ENCODE measurements at places on chromosomes 12 and 14.

DNA sequence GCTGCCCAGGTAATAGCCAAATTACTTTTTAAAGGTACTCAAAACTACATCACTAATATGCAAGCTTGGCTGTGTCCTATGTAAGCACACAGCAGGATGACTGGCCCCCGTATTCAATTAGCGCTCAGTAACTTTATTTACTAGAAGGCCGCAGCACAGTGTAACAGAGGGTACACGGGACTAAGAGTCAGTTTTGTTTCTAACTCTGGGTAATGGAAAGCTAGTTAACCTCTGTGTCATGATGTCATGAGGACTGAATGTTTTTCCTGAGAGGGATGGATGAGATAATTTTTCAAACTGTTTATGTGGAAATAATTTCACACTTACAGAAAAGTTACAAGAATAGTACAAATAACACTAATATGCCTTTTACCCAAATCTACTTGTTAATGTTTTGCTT, 27.1 kb downstream of the GALNT4 start:
- no peak for DNase-seq

DNA sequence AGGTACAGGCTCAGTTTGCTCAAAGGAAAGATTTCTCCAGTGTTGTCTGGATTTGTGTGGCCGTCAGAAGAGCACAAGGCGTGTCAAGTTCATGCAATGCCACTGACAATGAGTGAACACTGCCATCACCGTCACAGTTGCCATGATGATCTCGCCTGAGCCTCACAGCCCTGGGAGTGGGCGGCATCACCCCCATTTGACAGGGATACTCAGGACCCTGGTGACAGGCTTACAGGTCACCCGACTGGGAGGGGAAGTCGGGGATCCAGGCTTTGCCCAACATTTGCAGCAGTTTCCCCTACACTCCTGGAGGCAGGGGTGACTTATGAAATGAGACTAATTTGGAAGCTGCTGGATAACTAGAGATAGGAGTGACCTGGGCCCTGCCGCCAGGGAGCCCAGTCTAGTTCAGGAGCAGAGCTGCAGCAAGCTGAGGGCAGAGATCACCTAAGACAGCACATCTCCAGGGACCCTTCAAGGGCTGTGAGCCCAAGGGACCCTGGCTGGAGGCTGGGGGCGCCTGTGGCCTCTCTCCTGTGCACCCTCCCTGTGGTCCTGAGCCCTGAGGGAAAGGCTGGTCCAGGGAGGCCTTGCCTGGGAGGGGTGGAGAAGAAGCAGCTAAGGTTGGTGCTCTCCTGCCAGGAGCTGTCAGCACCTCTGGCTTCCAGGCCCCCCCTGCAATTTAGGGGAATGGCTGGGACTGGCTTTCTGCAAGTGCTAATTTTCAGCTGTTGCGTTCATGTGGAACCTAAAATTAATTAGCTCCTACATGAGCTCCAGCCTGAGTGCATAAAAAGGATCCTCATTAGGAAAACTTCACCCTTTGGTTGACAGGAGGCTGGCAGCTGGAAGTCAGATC, 32.4 kb upstream of the BEGAIN start:
- no peak for DNase-seq

DNA sequence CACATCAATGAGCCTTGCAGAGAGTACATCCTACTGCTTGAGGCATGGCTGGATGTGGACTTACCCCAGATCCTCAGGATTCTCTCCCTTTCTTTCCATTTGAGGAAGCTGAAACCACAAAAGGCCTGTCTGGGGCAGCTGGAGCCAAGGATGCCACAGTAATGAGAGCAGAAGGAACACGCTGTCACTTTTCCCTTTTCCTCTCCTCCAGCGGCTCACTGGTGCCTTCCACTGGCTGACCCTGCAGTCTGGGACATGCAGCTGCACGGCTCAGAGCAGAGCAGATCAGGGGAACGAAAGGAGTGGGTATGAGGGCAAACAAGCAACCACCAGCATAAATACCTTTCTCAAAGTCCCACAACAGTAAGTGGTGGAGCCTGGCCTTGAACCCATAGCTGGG, 78.2 kb downstream of the GAS2L3 start:
- no peak for DNase-seq

- no peak for DNase-seq
These were observed 6.6 kb downstream of the CHST11 start for GRCh38 chr12:104463368-104463767.

DNA sequence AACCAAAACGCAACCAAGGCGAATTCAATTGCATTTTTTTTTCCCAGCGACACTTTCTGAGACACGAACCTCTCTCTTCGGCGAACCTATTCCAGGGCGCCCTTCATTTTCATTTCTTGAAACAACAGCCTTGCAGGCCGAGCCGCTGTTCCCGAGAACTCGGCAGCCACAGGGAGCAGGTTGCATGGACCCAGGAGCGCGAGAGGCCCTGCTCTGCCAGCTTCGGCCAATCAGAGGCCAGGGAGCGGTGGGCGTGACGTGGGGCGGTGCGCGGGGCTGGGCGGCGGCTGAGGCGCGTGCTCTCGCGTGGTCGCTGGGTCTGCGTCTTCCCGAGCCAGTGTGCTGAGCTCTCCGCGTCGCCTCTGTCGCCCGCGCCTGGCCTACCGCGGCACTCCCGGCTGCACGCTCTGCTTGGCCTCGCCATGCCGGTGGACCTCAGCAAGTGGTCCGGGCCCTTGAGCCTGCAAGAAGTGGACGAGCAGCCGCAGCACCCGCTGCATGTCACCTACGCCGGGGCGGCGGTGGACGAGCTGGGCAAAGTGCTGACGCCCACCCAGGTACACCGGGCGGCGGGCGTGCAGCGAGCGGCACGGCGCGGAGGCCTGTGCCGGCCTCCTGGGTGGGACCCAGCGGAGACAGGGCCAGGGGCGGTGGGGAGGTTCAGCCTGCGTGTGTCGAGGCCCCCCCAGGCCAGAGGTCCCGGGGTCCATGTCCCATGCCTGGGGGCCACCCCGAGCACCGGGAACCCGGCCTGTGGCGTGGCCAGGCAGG, at the start of gene PEBP1:
TSS of gene PEBP1 (plus strand) at position 337 of the 771 bp plus-strand sequence. CDS start at position 423, 86 bp downstream.
- peak; percentile 83 for DNase-seq

DNA sequence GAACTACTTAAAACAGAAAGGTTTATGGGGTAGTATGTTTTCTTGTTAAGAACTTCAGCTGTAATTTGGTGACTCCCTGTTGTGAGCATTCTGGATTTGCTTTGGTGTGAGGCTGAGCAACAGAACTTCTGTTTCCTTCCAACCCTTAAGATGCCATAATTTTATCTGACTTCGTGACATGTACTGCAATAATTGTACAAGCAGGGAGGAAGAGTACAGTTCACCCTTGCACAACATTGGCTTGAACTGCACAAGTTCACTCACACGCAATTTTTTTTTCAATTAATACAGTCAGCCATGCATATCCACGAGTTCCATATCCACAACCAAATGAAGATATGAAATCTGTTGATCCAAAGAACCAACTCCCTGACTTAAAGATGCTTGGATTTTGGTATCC, 42.9 kb upstream of the ANKS1B start:
- no peak for DNase-seq

DNA sequence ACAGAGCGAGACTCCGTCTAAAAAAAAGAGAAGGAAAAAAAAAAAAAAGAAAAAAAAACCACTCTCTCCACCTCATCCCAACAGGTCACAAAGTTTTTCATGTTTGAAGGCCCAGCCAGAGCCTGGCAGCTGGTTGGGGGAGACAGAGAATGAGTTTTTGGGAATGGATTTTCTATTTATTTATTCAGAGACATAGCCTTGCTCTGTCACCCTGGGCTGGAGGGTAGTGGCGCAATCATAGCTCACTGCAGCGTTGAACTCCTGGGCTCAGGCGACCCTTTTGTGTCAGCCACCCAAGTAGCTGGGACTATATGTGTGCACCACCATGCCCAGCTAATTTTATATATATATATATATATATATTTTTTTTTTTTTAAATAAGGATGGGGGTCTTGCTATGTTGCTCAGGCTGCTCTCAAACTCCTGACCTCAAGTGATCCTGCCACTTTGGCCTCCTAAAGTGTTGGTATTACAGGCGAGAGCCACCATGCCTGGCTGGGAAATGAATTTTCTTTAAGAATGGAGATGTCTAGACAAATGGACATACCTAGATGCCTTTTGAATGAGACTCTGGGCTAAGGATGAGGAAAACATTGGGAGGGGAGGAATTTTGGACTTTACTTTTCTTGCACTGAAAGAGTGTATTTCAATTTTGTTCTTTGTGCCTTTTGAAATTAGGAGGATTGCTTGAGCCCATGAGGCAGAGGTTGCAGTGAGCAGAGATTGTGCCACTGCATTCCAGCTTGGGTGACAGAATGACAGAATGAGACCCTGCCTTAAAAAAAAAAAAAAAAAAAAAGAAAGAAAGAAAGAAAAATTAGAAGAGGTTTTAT, 16.9 kb upstream of the PPP1R1A start:
- DNase-seq: no peak

GRCh38 chr14:103072595-103073366, 11.2 kb upstream of the LBHD2 start:
- DNase-seq: no peak

- DNase-seq: no peak
These were observed 313.5 kb downstream of the ALG10 start for GRCh38 chr12:34335819-34336262.

- peak; percentile 24 for DNase-seq
These were observed 1.0 kb upstream of the SLC38A2 start for GRCh38 chr12:46373301-46374296.

DNA sequence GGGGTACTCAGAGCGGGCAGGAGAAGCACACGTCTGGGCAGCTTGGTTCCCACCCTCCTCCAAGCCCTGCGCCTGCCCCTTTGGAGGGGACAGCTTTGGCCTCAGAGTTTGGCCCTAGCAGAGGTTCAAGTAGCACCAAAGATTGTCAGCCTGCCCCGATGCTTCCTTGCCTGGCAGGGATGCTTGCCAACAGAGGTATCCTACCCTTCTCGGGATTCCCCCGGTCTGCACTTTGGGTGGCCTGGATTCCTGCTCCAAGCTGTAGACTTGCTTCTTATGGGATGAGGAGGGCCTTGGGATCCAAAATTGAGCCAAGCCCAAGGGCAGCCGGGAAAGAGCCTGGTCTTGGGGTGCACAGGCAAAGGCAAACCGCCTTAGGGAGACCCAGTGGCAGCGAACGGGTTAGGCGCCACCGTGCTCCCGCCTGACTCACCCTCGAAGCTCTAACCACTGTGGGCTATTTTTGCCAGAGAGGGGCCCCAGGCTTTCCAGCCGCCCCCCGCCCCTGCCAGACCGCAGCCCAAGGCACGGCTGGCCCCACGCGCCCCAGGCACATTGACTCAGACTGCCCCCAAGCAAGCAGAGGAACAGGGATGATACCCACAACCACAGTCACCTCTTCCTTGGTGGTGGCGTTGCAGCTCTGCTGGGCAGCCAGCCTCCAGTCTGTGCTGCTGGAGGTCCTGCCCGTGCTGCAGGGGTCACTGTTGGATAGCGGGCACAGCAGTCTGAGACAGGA, 847 bp upstream of the WNT10B start:
- DNase-seq: peak; percentile 72

DNA sequence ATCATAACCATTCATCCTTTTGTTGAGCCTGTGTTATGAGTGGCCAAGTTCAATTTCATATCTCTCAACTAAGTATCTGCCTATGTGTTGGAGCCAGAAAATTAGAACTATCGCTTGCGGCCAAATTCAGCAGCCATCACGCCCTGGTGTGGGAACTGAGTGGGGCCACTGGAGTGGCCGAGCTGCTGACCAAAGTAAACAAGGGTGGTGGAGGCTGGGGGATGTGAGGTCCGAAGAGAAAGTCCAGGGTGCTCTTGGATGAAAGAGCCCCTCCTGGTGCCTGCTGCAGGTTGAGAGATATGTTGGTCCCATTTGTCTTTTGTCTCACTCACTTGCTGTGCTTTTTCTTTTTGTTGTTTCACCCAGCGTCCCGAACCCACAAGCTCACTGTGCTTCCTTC, 14.9 kb downstream of the ADGRD1 start:
- no peak for DNase-seq

DNA sequence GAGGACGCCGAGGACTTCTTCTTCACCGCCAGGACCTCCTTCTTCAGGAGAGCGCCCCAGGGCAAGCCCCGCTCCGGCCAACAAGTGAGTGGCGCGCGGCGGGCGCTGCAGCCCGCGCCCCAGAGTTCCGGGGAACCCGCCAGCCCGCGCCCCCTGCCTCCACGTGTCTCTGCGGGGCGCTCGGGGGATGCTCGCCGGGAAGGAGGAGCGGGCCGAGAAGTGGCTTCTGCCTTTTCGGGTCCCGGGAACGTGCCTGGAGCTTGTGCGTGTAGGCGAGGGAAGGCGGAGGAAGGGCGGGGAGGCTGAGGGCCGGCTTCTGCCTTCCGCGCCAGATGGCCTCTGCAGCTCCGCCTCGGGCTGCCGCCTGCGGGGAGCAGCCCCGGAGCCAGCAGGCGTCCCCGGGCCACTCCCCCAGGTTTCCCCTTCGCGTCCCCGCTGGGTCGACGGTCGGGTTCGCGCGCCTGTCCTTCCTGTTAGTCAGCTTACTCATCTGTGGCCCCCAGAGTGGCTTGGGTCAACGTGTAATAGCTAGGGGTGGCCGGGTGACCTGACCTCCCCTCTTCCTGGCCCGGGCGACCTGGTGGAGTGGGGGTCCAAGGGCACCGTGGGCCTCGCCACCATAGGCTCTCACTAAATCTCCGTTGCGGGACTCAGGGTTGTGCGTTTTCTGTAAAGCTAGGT, 505 bp downstream of the RASSF3 start:
- DNase-seq: peak; percentile 89

DNA sequence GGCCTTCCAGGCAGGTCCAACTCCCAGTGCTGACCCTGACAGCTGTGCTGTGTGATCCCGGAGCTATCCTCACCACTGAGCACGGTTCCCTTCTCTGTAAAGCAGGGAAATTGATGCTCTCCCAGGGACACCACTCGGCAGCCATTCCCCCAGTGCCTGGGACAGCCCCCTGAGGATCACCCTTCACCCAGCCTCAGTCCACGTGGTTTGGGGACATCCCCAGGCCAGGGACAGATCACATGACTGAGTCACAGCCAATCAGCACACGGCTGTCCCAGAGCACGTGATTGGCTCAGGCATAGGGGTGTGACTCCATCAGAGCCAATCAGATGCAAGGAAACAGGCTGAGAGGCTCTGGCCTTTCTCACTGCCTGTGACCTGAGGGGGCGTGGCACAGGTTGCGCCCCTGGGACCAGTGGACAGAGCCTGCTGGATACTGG, 68.8 kb upstream of the SFSWAP start:
- peak; percentile 36 for DNase-seq

- no peak for DNase-seq
These were observed 21.8 kb upstream of the SMCO2 start for GRCh38 chr12:27424631-27425230.

DNA sequence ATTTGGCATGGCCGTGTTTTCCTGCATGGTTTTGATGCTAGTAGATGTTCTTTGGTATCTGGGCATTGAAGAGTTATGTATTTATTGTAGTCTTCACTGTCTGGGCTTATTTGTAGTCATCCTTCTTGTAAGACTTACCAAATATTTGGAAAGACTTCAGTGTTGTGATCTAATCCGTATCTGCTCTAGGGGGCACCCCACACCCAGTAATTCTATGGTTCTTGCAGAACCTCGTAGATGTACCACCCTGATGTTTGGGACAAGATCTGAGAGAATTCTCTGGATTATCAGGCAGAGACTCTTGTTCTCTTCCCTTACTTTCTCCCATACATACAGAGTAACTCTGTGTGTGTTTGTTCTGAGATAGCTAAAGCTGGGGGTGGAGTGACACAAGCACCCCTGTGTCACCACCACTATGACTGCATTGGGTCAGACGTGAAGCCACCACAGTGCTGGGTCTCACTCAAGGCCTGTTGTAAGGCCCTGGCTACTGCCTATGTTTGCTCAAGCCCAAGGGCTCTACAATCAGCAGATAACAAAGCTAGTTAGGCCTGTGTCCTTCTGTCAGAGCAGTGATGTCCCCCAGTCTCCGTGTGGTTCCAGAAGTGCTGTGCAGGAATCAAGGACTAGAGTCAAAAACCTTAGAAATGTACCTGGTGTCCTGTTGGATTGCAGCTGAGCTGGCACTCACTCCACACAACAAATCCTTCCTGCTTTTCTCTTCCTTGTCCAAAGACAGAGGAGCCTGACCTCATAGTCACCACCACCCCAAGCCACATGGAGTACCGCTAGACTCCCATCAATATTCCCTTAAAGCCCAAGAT, 9.6 kb downstream of the RDH16 start:
- no peak for DNase-seq

All from stimulated activated effector memory CD8-positive, alpha-beta T cell treated with anti-CD3 and anti-CD28 coated beads, Interleukin-12 subunit alpha, Interleukin-12 subunit beta, amount 100 ng/mL, for 72 hours (primary cell).